Testis (tissue), 5 donors: ENCODE measurements at places on chromosomes 3 and 15. TPM values are rescaled to one million over a fixed set of nuclear protein-coding genes. Genes with fewer than 3 reads are reported as not detected.

GRCh38 chr3:114192136-114192535, 13.3 kb upstream of the DRD3 start:
- no peak for DNase-seq

- no peak for DNase-seq
Observed at GRCh38 chr15:67083135-67083762, 17.8 kb downstream of the SMAD3 start.

TGM4 gene
- 1.4 TPM for total RNA-seq

DNA sequence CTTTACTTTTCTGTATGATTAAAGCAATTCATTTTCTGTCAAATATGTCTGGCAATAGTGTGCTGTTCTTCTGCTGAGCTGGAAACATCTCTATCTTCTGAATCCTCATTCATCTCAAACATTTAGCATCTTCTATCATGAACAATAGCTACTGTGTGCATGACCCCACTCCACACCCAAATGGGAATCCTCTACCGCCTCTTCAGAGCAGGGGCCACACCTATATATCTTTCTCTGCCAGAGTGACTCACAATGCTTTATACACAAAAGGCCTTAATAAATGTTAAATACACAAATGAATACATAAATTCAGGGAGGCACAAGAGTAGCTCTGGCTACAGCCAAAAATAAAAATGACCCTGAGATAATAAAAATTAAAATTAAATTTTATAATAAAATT, 8.0 kb downstream of the ALDH1A2 start:
- no peak for DNase-seq

- no peak for DNase-seq
Observed at GRCh38 chr3:151227266-151227806, 24.3 kb upstream of the GPR171 start.

GRCh38 chr15:59002418-59002859, 15.0 kb downstream of the RNF111 start:
- no peak for DNase-seq

GRCh38 chr3:127735767-127736693, 63.3 kb downstream of the ABTB1 start:
- peak; percentile 58 for DNase-seq

DNA sequence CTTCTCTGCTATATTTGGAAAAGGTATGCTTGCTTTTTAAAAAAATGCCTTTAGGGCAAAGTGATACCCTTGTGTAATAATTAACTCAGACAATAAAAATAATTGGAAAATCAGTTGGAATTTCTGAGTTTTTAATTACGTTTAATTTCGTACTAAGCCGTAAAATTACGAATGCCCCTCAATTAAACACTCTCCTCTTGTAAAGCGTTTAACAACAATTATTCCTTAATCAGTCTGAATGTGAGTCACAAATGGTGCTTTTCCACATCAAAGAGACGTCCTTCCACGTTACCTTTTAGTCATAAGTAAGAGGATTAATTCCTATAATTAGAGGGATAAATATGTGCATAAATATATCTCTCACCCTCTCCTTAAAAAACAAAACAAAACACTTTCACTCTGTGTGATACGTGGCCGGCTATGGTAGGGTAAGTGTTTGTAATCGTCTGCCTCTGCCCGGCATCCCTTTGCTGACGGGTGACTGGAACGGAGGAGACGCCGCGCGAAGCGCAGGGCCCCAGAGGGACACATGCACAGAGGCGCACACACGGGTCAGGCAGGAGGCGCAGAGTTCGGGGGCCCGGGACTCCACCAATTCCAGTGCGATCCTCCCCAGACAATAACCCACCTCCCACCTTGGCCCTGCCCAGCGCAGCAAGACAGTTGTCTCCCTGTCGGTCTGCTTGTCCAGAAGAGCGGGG, 9.7 kb upstream of the MEIS2 start:
- no peak for DNase-seq

GRCh38 chr3:51682079-51682478, 11.0 kb downstream of the TEX264 start:
- peak; percentile 90 for DNase-seq

DNA sequence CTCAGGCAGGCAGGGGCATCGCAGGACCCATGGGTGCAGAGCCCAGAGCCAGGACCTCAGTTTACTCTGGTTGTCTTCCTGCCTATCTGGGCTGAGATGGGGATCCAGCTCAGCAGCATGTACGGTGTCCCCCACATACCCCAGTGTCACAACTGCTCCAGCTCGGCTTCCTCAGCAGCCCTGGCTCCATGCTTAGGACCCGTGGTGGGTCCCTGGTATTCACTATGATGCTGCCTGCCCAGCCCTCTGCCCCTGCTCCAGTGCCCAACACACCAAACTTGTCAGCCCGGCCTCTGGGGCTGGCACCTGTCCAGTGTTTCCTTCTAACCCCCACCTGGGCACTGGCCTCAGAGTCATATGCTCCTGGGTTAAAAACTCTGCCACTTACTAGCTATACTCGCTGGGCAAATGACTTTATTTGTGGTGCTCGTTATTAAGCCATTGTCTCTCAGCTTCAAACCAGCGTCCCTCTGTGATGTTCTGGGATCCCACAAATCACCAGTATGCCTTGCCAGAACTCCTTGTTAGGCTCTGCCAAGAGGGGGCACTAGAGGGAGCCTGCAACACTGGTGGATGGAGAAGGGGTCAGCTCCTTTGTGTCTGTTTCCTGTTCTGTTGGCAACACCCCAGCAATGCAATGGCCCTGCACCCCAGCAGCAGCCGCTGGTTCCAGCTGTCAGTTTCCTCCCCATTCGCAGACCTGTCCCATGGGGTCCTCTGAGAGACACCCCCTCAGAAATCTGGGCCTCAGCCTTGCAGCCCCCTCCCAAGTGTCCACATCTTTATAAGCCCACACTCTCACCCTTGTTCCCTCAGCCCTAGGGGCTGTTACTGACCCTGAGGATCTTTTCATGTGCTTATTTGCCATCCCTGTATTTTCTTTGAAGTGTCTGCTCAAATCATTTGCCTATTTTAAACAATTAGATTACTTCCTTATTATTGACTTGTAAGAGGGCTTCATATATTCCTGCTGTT, 24.1 kb upstream of the MRPS22 start:
- no peak for DNase-seq

DNA sequence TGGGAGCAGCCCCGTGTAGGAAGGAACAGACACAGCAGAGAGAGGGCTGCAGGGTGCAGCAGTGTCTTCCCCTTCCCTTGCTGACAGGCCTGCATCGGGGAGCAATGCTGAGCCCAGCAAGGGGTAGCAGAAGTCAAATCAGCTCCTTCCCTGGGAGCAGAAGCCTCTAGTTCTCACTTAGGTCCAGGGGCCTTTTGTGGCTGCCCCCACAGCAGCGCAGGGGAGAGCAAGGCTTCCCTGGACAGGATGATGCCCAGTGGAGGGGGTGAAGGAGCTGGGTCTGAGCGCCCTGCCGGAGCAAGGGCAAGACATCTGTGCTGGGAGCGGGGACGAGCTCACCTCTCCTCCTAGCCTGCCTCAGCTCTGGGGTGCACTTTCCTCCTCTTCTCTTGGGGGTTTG, 827 bp downstream of the PLCB2 start:
- no peak for DNase-seq

CCDC33 gene
- total RNA-seq = 11.6 TPM

GRCh38 chr3:159787794-159788205, 200.8 kb upstream of the IL12A start:
- DNase-seq = no peak

MED12L gene
- total RNA-seq = 18.5 TPM

TRH gene
- 2.1 TPM for total RNA-seq

DNA sequence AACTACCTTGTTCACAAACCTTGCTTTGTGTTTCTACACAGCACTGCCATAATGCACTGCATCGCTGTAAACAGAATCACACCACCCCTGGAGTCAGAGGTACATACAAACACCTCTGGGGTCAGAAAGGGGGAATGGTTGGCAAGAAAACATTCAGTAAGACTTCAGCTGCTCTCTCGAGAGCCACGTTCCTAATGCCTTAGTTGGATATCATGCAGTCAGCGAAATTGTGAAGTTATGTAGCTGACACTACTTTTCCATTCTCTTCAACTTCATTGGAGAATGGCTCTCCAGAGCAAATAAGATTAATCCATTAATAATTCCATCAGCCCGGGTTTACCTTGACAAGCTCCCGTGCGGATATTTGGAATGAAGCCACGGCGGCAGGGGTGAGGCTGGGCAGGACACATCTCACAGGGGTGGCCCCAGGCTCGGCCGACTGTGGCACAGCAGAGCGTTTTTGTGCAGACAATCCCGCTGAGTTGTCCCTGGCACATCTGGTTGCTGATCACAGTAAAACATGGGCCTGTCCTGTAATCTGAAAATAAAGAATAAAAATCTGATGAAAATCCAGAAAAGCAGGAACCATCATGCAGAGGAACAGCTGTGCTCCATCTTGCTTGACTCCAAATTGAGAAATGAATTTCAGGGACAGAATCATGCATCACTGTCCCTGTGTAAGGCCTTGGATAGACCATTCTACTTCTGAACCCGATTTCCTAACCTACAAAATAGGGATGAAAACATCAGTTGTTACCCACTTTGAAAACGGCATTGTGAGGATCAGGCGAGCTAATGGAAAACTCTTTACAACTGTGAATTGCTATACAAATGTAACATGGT, 108.0 kb downstream of the FBN1 start:
- no peak for DNase-seq

ASB14 gene
- 0.06 TPM for total RNA-seq

DNA sequence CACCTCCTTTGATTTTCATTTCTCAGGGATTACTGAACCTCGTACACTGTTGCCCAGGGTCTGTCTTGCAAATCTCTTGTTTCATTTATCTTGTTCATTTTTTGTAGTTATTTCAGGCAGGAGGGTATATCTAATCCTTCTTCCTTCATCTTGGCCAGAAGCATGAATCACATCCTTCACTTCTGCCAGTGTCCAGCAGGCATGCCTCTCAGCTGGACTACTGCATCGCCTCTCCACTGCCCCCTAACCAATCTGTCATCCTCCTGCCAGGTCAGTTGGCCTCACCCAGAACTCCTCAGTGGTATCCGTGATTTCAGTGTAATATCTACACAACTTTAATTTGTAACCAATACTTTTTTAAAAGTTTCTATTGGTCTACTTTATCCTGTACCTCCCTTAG, 297.9 kb downstream of the GABRG3 start:
- DNase-seq = no peak

- no peak for DNase-seq
Observed at GRCh38 chr3:30620402-30621360, 14.3 kb downstream of the TGFBR2 start.

HDAC11 gene
- 33.1 TPM for total RNA-seq

ACKR4 gene
- total RNA-seq = not detected

DNA sequence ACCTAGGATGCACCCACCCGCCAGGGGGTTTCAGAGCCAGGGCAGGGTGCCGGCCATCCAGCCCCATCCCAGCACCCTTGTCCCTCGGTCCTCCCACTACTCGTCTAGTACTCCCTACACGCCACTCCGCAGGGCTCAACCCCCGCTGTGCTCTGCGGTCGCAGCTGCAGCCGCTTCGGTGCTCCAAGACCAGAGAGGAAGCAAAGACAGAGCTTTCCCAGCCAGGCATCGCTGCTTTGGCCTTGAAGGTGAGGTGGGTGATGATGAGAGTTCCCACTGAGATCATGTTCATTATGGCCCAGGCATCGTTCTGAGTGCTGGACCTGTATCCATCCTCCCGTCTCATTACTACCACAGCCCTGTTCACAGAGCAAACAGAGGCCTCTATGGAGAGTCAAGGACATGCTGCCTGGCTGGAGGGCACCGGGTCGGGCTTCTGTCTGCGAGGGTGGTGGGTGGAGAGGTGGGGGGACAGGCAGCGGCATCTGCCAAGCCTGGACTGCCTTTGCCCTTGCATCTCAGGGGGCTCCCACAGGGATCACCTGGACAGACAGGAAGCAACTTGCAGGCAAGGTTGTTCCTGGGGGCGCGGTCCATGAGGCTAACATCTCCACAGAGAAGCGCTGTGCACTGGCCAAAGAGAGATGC, 66.9 kb downstream of the KLF13 start:
- DNase-seq = no peak

KLHL25 gene
- 42.6 TPM for total RNA-seq

- peak; percentile 23 for DNase-seq
Observed at GRCh38 chr3:118636841-118637240, 397.8 kb downstream of the IGSF11 start.

DNA sequence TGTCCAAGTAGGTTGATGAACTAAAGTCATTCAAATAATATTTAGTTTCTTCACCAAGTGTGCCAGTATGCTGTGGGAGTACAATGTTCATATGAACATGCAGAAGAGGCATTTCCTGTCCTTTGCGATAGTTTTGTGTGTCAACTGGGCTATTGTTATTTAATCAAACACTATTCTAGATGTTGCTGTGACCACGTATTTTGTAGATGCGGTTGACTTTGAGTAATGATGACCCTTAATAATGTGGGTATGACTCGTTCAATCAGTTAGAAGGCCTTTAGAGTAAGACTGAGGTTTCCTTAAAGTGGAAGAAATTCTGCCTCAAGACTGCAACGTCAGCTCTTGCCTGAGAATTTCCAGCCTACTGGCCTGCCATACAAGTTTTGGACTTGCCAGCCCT, 470.7 kb upstream of the CBLB start:
- no peak for DNase-seq

DNA sequence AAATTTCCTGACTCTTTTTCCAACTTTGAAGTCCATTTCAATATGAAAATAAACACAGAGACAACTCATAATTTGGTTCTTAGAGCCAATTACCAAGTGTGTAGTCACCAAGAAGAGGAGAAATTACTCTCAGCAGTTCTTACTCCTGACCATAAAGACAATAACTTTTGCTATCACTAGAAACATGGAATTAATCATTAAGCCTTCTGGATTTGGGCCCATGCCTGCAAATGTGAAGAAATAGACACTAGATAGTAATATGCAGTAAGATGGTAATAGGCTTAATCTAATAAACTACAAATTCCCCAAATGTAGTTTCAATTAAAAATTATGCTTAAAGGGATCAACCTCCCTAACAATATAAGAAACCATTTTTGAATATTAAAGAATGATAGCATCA, 185.1 kb upstream of the AGTR1 start:
- DNase-seq = no peak

GRCh38 chr15:39165020-39165706, 415.7 kb upstream of the THBS1 start:
- DNase-seq = no peak

RBM15B gene
- total RNA-seq = 33.9 TPM

- peak; percentile 88 for DNase-seq
Observed at GRCh38 chr15:78007964-78008886, 69.3 kb downstream of the TBC1D2B start.

DNA sequence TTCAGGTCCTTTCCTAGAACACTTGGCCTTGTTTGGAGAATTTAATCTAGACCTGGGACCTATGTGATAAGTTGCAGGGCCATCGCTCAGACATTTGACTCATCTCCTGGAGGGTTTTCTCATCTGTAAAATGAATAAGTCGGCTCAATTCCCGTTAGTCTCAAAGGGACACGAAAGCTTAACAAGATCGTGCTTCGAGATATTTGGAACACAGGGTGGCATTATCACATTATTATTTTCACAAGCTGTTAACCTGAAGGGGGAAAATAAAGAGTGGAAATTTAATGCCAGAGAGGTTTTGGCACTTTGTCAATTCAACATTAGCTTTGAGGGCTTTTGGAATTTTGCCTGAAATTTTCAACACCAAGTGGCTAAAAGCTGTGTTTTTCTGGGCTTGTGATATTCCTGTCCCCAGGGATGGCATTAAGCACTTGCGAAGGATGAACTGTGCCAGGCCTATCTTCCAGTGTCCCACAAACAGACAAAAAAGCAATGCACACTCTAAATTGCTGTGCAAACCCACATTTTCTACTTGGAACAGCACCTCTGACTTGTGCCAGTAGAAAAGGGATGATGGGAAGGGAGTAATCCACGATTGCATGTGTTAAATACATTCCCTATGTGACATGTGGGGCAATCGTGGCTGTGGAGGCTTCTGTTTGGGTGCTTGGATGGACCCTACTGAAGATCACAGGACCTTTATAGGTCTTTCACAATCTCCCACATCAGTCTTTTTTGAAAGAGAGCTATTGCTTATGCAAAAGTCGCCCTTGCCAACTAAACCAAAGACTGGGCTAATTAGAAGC, 478.7 kb downstream of the MFSD1 start:
- DNase-seq = no peak
